Skin of body (tissue), 3 donors: ENCODE measurements at places on chromosomes 1 and 21. TPM values are rescaled to one million over a fixed set of nuclear protein-coding genes. Genes with fewer than 3 reads are reported as not detected.

DNA sequence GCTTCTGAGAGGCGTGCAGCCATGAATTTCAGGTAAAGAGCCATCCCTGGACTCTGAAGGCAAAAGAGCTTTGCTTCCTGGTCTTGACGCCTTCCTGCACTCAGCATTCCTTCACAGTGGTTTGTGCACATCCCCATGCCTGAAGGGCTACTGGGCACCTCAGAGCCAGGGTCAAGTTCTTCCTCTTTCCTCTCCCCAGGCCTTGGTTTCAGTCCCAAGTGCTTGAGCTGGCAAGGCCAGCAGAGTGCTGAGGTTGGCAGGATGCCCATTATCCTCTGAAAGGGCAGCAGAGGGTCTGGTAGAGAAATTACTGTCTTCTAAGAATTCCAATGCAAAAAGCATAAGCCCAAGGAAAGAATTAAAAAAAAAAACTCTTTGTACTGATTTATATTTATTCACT, 1064.9 kb downstream of the TTLL7 start:
- no peak for DNase-seq

- no peak for DNase-seq
These were observed 156.0 kb upstream of the TIAM1 start for GRCh38 chr21:31500071-31500470.

PDZK1 gene
- 8.7 TPM for total RNA-seq

- no peak for DNase-seq
These were observed 258.5 kb downstream of the FOXD2 start for GRCh38 chr1:47696404-47696736.

DNA sequence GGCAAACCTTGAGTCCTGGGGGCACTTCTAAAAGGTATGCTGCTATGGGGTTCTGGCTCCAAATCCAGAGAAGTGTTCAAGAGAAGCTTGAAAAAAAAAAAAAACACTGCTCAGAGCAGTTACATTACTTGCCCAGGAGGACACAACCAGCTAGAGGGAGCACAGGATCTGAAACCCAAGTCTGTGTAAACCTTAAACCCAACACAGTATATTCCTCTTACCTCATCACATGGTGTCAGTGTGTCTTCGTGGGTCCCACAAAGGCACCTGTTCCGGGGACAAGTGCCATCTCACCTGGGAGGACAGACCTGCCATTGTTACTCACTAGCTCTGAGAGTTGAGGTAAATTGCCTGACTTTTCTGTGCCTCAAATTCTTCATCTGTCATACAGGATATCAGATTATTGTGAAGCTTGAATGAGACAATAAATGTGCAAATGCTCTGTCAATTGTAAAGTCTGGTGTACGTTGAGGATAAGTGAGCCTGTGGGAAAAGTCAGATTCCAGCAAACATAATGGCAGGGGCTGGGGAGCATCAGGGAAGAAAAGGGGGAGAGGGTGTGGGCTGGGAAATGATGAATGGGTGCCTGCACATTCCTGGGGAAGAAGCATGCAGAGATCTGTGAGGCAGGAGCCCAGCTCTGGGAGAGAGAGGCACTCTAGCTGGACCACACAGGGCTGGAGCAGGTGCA, 170.4 kb upstream of the ZC3H12A start:
- no peak for DNase-seq

- no peak for DNase-seq
These were observed 62.7 kb downstream of the CENPF start for GRCh38 chr1:214665606-214666110.

DNA sequence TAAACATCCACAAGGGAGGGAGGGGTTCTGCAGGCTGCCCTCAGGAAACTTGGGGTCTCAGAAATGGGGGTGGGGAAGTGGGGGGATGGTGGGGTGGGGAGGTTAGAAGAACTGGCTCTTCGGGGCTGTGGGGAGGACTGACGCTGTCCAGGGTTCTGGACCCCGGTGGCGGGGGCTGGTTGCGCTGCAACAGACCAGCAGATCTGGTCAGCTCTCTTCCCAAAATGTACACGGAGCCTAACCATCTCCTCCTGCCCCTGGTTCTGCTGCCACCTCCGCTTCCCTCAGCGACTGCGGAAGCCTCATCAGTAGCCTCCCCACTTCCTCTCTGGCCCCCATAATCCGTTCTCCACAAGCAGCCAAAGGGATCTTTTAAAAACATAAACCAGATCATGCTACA, 29.3 kb upstream of the C1QA start:
- DNase-seq: no peak

HSD11B1 gene
- total RNA-seq: 1.6 TPM

VCAM1 gene
- 55.3 TPM for total RNA-seq

DNA sequence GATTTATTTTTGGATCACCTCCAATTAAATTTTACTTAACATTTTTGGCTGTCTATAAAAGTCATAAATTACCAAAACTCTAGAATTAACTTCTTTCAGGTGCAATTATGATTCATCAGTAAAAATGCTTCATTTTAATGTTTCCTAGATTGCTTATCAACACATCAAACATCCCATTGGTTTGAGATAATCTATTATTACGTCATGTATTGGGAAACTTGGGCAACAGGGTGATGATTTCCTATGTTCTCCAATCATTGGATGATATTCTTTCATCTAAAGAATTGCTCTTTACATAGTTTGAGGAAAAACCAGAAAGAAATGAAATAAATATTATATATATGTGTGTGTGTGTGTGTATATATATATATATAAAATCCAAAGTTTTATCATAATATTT, 76.8 kb upstream of the KCNJ6 start:
- no peak for DNase-seq

CLIC6 gene
- 0.20 TPM for total RNA-seq

DNA sequence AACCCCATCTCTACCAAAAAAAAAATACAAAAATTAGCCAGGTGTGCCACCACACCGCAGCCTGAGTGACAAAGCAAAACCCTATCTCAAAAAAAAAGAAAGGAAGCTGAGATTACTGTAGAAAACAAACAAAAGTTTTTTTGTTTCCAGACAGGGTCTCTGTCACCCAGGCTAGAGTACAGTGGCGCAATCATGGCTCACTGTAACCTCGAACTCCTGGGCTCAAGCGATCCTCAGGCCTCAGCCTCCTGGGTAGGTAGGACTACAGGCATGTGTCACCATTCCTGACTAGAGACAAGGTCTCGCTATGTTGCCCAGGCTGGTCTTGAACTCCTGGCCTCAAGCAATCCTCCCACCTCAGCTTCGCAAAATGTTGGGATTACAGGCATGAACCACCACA, 2.8 kb upstream of the PYGO2 start:
- no peak for DNase-seq

SPRR2F gene
- total RNA-seq: not detected

DNA sequence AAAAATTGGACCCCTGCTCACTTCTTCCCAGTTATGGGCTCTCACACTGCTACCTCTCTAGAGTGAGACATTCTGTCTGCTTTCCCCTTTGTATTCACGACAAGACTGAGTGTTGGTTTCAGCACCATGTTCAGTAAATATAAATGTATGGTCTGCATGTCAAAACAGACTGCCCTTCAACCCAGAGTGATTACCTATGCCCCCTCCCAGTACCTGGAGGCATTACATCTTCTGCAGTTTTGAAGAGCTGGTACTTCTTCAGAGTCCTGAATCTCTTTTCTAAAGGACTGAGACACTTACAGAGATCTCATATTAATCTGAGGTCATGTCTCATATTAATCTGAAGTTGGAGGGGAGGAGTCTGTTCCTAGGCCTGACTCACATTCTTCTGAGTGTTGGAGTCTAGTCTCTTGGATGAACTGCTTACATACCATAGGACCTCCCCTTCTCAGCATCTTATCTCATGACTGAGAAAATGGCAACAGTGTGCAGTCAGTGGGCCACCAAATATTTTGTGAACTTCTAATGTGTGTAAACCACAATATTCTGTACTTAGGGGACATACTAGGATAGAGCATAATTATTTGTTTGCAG, 80.3 kb downstream of the RGL1 start:
- no peak for DNase-seq

CFAP74 gene
- 0.49 TPM for total RNA-seq

DNA sequence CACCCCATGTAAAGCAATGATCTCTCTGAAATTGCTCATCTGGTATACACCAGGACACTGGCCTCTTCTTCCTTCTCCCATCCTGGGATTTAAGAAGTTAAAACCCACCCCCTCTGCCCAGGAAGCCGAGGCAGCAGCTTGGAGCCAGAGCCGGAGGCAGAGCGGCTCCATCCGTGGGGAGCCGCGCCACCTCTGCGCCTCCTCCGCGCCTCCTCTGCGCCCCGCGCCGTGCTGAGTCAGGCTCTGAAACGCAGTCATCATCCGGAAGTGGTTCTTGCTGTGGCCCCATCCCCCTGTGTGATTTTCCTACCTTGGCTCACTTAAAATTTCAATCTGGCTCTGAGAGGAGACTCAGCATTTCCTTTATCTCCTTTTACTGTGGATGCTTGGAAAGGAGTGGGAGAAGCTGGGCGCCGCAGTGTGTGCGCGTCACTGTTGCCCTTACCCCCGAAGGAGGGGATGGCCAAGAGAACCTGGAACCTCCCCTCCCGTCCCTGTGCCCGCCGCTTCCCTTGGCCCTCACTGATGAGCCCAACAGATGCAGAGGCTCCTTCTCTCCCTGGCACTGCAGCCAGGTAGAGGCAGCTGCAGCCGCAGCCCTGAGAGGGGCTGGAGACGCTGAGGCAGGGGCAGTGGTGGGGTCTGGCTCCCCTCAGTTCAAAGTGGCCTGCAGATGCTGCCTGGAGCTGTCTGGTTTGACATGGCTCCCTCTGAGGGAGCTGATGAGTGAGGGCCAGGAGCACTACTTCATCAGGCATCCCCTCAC, 15.3 kb upstream of the NPHP4 start:
- DNase-seq: no peak

OR2L3 gene
- total RNA-seq: not detected

DNA sequence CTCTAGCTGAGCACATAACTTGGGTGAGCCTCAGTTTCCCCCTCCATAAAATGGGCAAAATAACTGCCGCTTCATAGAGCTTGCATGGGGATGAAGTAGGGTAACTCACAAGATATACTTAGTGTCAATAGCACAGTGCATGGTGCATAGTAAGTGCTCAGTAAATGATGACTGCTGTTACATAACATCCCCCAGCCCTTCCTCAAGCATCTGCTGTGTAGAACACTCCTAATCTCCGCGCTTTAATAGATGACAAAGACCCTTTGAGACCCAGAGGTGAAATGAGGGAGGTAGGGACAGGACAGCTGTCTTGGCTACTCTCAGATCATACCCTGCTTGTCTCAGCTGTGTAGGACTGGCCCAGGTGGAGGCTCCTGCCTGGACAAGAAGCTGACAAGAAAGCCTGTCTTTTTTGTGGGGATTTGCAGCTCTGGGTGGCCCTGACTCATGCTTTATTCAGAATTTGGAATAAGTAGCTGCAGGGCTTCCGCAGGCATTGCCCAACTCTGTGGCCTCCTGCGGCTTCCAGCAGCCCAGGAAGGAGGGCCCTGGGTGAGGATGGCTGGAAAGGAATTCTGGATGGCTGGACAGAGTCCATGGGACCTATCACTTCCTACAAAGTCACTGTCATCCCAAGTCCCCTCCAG, 20.7 kb upstream of the PADI4 start:
- DNase-seq: no peak

NFASC gene
- 1.4 TPM for total RNA-seq

KLHDC8A gene
- total RNA-seq: 1.3 TPM

SGIP1 gene
- total RNA-seq: 1.9 TPM

GRCh38 chr1:205579711-205580110, 52.1 kb downstream of the ELK4 start:
- no peak for DNase-seq

- DNase-seq: no peak
These were observed 25.5 kb downstream of the TUFT1 start for GRCh38 chr1:151565502-151566189.

LRRC7 gene
- 8.8 TPM for total RNA-seq

DNA sequence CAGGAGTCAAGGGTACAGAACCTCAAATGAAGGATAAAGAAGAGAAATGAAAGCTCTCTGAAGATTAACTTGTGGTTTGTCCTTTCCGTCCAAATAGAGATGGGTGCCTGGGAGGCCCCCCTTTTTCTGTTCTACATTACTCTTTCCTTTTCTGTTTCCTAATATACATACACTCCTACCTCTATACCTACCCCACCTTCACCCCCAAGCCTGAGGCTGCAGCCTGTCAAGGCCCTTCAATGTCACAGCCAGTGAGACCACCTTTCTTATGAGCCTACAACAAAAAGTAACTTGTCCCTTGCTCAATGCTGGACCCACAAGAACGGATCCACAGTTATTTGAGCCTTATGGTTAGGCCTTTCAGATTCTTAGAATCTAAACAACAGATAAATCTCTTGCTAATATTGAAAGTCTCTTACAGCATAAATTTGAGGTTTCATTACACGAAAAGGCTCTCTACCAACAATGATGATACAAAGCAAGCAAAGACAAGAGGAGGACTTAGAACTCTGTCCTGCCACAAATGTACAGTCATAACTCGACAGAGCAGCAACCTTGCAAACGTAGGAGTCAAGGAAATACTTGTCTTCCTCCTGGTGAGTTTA, 4.1 kb upstream of the TRAF3IP3 start:
- no peak for DNase-seq

GRCh38 chr1:198113342-198113750, 43.5 kb upstream of the NEK7 start:
- peak; percentile 90 for DNase-seq

DNA sequence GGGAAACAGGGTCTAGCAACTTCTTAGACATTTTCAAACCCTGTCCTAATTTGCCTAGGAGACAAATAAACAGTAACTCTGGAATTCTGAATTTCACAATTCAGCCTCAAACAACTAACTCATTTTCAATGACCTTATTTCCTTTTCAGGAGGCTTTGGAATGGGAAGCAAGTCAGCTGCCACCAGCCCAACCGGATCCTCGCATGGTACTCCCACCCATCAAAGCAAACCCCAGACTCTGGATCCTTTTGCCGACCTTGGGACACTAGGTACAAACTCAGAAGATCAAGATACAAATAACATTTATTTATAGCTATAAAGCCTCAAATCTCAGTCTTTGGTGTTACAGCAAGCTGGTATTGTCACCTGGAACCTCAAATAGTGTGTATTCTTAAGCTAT, 18.9 kb upstream of the LEPR start:
- no peak for DNase-seq

DNA sequence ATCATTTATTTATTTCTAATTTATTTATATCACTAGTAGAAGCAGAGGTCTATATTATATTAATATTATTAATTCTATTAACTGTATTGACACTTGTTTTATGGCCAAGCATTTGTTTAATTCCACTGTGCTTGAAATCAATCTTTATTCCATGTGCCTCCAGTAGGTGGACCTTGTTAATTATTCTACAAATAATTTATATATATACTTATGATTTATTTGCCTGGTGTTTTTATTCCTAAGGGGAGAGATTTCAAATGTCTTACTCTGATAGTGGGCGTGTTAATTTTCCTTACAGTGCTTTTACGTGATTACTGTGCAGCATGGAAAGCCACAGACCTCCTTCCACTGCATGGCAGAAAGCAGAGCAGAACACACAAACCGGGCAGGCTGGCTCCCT, 17.5 kb upstream of the OR6N2 start:
- no peak for DNase-seq

DNA sequence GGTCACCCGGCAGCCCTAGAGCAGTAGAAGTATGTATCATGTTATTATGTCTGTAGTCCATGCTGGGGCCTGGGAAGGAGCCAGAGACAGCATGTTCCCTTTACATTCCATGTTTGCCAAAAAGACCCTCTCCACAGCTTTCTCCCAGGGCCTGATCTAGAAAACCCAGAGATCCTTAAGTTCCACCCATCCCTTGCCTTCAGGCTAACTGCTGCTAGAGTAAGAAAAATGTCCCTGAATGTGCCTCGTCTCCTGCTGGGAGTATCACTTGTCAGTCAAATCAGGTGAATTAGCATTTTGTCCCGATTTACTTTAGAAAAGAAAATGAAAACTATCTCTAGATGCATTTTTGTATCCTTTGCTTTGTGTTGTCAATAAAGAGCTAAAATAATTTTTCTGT, 13.3 kb upstream of the MRPS14 start:
- DNase-seq: no peak
